PC-3 (cell line): ENCODE measurements at places on chromosomes 2 and 18.

DNA sequence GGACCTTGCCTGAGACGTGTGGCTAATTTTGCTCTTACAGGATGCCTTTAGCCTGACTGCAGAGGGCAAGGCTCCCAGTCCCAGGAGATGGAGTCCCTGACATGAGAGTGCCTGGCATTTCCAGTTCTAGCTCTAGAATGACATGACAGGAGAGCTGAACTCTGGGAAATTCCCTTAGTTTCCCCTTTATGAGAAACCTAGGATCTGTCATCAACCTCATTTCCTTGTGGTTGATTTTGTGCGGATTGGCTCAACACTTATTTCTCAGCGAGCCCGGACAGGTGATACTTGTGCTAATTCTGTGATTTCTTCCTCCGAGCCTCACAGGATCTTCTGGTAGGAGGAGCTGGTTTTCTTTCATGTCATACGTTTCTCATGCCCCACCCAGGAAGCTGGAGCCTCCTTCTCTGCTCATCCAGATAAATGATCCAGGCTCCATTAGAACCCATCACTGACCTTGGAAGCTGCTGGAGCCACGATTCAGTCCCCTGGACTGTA, at the start of gene IL36G:
IL36G (plus strand) TSS at position 448 of the 498 bp plus-strand sequence. CDS start 633 bp downstream, outside the sequence.
- no peak for DNase-seq

DNA sequence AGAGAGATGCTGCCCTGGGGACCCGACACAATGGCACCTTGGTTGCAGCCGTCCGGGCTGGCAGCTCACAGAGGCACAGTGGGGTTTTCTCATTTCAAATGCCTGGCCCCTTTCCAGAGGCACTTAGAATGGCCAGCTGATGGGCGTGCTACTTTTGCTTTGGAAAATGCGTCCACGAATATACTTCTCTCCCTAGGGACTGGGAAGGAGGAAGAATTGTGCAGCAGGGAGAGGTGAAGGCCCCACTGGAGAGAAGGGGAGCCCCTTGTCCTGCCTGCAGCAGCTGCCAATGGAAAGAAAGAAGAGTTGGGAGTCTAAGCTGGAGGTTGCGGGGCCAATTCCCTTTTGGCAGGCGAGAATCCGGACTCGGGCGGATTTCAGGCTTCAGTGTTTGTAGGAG, 1.1 kb upstream of the MAL start:
- no peak for DNase-seq

DNA sequence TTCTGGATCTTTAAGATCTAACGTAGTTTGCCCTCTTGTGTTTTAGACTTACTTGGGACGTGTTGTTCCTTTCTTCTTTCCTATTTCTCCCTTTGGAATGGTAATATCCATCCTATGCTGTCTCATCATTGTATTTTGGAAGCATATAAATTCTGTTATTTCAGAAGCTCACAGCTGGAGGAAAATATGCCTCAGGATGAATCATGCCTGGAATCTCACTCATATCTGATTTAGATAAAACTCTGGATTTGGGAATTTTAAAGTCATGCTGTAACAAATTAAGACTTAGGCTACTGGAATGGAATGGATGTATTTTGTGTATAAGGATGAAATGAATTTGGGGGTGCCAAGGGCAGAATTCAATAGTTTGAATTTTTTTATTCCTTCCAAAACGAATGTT, 245.2 kb upstream of the GULP1 start:
- no peak for DNase-seq

DNA sequence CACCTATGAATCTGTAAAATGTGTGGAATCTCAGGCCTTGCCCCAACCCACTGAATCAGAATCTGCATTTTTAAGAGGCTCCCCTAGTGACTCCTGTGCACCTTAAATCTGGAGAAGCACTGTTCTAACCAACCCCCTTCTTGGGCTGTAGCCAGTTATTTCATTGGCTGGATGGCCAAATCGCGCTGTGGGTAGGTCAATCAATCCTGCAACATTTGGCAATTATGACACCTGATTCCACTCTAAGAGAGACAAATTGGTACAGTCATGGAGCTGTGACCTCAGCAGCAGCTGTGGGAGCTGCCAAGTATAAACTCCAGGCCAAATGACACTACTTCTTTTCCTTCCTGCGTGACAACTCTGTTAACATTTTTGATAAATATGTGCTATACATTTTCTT, 208.7 kb downstream of the CLIP4 start:
- DNase-seq = no peak
